ENCODE measurements at places on chromosomes 2 and 18.

- DNase-seq: no peak
These were observed 15.2 kb downstream of the RAMP1 start for GRCh38 chr2:237874585-237875161.

DNA sequence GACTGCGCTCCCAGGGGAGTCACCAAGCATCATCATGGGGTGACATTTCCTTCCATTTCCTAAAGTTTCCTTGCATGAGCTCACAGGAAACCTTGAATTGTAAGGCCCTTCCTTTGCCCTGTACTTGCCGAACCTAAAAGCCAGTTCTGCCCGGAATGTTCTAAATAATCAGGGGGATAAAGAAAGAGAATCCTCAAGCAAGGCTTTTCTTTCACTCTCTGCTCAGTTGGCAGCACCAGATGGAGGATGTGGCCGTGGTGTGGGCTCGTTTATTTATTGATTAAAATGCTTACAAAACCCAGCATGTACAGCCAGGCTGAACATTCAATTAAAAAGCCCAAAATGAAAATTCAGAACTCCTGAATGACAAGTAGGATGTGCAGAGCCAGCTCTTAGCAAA, 170.5 kb downstream of the SH3RF3 start:
- DNase-seq: no peak

GRCh38 chr2:11257964-11258363, 86.5 kb downstream of the ROCK2 start:
- no peak for DNase-seq

- DNase-seq: no peak
These were observed 398.3 kb downstream of the ALK start for GRCh38 chr2:29522951-29523669.

DNA sequence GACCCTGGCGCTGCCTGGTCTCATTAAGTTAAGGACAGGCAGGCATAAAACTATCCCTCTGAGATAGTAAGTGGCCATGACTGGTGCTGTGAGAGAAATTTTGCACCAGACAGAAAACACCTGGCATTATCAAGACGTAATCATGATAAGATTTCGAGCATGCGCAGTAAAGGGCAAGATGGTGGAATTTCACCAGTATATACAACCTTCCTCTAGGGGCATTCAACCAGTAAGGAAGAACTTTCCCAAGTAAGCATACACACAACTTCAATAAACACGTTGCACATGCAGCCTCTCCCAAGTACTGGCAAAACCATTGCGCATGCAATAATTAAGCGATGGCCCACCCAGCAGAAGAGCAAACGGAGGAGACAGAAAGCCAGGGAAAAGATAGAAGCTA, 1376.4 kb upstream of the CRIM1 start:
- DNase-seq: no peak

DNA sequence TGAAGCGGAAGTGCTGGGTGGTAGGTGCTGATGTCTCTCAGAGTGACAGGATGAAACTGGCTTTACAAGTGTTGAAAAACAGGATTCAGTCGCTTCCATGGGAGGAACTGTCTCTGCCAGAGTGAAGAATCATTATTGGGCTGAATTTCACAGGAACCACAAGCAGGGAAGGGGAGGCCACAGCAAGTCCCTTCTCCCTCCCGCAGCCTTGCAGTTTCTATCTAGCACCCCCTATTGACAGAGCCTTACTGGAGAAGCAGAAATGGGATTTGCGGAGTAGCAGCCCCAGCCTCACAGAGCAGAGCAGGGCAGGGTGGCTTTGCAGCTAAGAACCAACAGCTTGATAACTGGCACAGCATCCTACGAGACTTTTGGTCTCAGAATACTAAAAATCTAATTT, 33.3 kb upstream of the RMP24 start:
- DNase-seq: no peak

GRCh38 chr2:240990726-240991377, 7.6 kb upstream of the SNED1 start:
- no peak for DNase-seq

DNA sequence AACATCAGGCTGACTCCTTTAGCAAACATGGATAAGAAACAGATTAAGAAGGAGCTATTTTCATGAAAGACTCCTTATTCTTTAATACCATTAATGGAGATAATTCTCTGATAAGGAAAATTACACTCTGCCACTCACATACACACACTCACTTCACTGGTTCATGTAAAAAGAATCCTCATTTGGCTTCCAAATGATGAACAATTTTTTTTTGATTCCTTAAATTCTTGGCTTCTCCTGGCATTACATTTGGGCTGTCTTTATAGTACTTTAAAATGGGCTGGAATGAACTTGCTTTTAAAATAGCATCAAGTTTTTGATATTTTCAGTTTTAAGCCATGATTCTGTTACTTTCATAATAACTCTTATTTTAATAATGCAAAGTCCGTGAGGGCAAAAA, 328.6 kb downstream of the SLC8A1 start:
- no peak for DNase-seq

DNA sequence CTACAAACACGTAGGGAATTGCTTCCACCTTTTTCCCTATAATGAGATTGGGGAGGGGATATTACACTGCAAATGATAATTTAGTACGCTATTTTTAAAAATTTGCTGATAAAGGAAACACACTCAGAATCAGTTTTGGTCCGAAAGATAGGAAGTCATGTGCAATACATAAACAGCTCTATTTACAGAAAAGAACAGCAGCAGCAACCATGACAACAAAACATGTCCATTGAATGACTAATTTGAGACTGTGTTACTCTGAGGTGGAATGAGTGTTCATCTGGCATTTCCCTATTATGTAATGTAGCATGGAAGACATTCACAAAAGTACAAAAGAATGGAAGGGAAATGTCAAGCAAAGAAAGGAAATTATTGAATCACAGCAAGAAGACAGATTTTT, 337.2 kb downstream of the NBAS start:
- DNase-seq: no peak

All from stimulated activated CD4-positive, alpha-beta T cell treated with anti-CD3 and anti-CD28 coated beads, Interleukin-15, amount 100 ng/mL, for 24 hours (primary cell).